GM13976 (cell line): ENCODE measurements at places on chromosomes 2 and 18.
A peak's percentile ranks its signal among the peaks of the same experiment; 100 is the strongest.

GRCh38 chr2:237474931-237475703, 11.9 kb upstream of the MLPH start:
- peak; percentile 92 for DNase-seq

DNA sequence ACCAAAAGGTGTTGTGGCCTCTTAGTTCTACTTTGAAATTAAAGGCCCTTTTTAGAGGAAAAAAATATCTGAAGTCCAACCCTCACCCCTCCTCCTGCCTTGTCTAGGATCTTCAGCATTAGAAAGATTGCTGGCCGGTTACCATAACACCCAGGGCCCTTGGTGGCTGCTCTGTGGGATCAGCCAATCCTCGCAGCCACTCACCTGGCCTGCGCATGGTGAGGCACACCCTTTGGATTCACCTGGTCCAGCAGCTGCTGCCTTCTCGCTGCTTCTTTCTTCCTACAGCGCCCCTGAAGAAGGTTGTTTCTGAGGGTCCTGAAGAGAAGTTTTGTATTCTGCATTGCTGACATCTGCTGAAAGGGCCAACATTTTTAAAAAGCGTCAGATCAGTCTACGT, 25.2 kb downstream of the DYTN start:
- DNase-seq, result no peak

GRCh38 chr2:235026649-235027557, 75.1 kb downstream of the SH3BP4 start:
- no peak for DNase-seq

DNA sequence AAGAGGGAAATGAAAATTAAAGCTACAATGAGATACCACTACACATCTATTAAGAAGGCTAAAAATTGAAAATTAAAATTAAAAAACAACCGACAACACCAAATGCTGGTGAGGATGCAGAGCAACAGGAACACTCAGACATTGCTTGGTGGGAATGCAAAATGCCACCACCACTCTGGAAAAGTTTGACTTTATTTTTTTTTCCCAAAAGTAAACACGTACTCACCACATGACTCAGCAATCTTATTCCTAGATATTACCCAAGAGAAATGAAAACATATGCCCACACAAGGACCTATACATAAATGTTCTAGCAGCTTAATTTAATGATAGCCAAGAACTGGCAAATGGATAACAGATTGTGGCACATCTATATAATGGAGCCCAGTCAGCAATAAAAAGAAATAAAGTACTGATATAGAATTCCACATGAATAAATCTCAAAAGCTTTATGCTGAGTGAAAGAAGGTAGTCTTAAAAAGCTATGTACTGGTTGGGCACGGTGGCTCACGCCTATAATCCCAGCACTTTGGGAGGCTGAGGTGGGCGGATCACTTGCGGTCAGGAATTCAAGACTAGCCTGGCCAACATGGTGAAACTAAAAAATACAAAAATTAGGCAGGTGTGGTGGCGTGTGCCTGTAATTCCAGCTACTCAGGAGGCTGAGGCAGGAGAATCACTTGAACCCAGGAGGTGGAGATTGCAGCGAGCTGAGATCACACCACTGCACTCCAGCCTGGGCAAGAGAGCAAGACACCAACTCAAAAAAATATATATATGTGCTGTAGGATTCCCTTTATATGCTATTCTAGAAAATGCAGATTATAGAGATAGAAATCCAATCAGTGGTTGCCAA, 4.2 kb upstream of the PROC start:
- no peak for DNase-seq

GRCh38 chr2:29699045-29699444, 222.3 kb downstream of the ALK start:
- DNase-seq, result no peak

DNA sequence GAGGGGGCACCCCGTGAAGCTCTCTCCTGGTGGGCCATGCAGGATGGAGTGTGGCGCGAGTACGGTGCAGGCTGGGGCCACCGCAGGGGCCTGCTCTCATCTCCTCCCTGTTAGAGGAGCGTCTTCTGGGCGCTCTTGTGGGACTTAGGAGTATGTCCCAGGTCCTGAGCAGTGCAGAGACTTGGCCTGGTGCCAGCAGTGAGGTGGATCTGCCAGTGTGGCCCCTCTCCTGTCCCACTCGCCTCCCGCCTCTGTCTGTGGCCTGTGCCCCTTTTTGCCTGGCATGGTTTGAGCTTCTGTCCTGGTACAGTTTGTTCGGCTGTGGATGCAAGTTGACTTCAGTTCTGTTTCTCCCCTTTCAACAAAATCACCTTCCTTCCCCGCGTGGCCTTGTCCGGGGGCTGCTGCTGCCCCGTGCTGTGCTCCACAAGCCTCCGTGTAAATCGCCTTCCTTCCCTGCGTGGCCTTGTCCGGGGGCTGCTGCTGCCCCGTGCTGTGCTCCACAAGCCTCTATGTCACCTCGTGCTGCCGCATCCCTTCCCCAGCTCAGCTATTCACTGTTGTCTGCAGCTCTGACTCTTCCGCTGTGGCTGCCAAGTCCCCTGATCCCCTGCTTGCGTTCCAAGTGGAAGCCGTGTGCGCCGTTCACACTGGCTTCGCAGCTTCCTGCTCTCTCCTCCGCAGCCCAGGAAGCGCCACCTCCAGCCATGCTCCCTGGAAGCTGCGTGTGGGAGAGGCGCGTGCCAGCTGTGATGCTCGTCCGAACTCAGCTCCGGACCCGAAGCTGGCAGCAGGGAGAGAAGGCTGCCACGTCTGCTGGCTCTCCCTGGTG, 13.7 kb downstream of the LDLRAD4 start:
- no peak for DNase-seq
